ENCODE measurements at places on chromosomes 1 and 21.

- DNase-seq = no peak
These were observed 73.3 kb downstream of the ADARB1 start for GRCh38 chr21:45147473-45148315.

DNA sequence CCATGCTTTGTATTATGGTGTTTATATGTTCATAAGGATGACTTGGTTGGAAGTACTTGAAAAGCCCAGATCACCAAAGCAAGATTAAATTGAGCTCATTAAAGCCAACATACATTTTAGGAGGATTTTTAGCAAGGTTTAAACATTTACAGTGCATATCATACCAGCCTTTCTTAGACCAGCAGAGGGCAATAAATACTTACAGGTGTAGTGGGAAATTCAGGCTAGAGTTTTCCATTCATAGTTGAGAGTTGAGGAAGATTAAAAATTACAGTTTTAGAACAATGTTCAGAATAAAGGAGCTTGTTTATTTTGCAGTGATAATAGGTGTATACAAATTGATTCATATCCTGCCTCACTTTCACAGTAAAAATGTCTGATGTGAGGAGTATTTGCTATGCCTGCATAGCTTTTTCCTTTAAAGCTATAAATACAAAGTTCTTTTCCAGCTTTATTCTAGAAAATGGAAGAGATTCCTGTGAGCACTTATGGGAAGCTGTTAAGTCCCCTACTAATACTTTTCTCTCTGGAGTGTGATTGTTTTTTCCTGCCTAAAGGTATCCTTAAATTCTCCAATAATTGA, 35.3 kb downstream of the DTL start:
- no peak for DNase-seq

DNA sequence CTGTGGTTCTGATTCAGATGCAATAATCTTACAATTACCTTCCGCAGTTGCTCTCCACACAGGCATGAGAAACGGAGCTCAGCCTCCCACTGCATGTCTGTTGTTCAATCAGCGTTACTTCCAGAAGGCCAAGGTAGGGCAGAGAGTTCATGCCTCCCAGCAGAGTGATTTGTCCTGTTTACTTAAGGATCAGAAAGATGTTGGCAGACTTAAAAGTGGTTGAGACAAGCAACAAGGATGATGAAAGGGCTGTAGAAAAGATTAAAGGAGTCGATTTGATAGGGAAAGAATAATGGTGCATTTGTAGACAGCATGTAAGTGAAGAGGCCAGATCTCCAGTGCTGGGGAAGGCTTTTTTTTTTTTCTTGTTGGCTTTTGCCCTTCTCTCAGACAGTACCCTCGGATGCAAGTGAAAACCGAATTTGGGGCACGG, 26.6 kb downstream of the ARMH1 start:
- DNase-seq = no peak

GRCh38 chr1:225449261-225449660, 21.4 kb upstream of the LBR start:
- DNase-seq = no peak

GRCh38 chr1:202187697-202188407, 5.7 kb upstream of the LGR6 start:
- no peak for DNase-seq

GRCh38 chr1:171158551-171158950, 26.5 kb upstream of the FMO2 start:
- no peak for DNase-seq

DNA sequence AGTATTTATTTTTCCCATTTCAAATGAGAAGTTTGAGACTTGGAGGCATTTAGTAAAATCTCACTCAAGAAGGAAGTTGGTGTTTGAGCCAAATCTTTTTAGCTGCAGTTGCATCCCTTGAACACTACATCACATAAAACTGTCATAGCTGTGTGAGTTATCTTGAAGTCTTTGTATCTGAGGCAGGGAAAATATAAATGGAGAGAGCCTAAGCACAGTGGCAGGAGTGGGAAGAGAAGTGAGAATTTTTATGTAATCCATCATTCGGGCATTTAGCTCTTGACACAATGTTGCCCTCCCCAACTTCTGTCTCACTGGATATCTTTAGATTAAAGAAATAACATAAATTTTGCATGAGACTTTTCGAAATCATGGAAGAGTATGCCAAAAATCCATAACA, 235.4 kb upstream of the GREM2 start:
- no peak for DNase-seq

DNA sequence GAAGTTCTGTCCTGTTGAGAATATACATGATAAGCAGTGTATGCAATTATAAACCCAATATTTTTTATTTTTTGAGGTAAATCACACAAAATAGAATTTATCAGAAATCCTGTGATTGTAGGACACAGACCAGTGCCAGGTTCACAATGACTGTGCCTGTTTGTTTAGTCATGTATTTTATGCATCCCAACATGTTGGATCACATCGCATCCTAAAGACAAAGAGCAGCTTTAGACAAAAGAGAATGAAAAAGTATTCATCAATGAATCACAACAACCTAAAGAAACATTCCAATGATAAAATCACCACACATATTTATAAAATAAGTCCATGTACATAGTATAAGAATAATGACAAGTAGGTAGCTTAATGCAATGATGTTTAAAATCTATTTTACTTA, 53.2 kb upstream of the LRRC8D start:
- DNase-seq = no peak

GRCh38 chr1:151539321-151540020, 638 bp upstream of the TUFT1 start:
- DNase-seq = no peak

DNA sequence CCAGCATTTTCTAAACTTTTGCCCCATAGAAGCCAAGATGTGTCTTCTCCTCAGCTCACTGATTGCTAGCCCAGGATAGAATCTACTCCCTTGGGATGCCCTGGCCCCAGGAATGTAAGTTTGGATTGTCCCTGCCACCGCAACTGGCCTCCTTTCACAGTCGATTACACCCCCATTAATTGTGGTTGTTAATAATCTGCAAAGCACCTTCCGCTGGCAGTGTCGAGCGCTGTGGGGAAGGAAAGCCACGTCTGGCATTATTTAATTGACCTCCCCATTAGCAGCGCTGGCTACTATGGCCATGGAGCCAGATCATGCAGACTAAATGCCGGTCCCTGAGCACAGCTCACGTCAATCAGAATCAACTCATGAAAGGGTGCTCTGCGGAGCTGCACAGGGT, 597.3 kb upstream of the PLXNA2 start:
- no peak for DNase-seq

DNA sequence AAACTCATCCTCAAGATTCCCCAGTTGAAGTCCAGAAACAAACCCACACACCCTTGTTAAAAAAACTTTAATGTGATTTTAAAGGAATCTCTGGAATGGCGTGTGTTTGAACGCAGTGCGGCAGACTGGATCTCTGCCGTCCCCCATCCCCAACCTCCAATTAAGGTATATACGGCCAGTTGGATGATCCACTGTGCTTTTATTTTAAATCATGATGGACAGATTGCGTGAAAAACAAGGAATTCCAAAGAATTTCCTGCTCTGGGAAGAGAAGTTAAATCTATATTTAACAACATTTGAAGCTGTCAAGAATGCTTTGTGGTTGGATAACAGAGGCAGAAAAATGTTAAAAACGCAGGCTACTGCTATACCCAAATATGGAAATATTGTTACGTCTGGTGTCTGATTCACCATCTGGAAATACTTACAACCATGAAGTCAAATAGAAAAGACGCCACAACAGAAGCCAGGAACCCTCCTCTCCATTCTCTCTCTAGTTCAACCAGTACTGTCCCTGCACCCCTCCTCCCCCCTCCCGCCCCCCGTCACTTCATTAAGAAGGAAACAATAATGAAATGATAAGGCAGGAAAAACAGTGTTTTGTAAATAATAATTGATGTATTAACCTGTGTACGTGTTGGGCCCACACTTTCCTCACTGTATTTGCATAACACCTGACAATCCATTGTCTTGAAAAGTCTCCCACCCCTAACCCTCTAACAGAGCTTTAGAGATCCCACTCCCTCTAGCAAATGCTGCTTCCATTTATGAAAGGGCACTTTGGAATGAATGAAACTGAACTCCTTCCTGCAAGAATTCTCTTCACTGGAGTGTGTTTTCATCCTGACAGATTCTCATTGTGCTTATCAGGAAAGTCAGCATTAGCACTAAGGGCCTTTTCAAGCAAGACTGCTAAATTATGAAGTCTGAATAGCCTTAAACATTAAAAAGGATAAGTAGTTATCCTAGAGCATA, 2.0 kb upstream of the CCN1 start:
- DNase-seq = no peak

DNA sequence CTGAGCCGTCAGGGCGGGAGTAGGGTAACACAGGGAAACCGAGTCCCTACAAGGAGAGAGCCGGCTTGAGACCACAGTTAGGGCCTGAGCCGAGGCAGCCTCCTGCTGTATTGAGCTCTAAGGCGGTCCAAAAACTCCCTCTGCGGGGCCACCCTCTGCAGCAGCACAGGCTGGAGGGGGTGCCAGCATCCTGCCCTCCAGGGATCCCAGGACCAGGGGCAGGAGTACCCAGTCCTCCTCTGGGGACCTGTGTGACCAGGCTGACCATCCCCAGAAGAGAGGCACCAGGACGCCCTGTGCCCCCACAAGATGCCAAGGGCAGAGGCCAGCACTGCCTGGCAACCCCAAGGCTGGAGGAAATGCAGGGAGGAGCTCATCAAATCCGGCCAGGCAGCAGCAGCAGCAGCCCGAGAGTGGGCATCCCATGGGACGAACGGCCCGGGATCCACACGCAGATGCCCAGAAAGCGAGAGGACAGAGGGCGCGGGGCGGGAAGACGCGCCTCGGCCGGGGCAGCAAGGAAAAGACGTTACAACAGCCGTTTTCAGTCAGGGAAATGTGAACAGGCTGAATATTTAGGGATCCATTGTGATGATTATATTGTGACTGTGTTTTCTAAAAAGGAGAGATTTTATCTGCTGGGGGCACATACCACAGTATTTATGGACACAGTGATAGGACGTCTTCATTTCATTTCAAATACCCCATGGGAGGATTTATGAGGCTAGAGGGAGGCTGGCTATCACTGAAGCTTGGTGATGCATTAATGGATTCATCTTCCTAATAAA, 57.1 kb upstream of the COL18A1 start:
- no peak for DNase-seq

DNA sequence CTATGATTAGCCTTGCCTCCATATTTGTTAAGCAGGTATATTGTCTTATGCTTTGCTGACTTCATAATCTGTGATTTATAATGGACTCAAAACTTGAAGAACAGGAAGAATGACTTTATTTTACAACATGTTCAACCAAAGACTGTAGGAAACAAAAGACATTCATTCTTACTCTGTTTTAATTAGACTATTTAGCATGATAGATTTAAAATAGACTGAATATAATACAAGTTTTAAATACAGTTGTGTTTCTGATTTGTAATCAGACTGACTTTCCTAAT, 63.1 kb downstream of the CDC14A start:
- DNase-seq = no peak

DNA sequence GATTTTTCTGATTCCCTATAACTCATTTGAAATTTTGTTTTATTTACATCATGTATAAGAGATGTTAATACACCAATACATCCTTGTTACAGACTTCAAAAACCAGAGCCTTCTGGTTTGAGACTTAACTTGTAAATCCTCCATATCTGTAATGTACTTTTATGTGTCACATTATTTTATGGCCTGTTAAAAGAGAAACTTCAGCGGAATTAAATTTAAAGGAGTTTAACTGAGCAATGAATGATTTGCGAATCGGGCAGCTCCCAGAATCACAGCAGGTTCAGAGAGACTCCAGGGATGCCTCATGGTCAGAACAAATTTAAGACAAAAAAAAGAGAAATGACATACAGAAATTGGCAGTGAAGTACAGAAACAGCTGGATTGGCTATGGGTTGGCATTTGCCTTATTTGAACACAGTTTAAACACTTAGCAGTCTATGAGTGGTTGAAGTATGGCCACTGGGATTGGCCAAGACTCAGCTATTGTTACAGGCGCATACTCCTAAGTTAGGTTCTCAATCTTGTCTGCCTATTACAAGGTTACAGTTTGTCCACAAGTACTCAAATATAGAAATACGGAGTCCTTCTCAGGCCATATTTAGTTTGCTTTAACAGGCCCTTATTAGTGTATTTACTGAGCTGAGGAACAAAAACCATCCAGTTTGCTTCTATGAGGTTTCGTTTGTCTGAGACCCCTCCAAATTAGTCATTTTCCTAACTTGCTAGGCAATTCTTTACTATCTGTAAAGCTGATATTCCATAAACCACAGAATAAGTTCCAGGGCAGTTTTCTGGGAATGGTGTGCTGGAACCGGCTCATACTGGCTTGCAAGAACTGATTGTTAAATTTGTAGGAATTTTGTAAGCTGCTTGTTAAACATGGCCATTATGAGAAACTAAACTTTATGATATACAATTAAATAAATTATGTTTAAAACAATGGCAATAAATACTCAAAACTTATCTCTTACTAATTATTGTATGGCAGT, 56.2 kb upstream of the WDR26 start:
- no peak for DNase-seq

GRCh38 chr1:111145542-111145941, 5.5 kb downstream of the CEPT1 start:
- DNase-seq = no peak

DNA sequence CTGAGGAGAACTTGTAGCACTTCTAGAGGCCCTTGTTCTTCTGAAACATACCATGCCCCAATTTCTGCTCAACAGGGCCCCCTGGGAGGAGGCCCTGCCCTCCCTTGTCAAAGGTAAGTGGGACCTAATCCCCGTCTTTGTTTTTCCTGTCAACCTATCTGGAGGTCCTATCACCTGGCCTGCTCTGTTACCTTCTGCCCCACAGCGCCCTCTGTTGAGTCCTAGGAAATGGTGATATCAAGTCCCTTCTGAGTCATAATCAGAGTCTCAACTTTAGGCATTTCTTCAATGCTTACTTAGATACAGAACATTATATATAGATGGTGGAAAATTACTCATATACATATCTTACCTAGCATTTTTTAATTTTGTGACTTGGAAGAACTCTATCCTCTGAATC, 28.2 kb upstream of the FCRL4 start:
- no peak for DNase-seq

GRCh38 chr1:180169640-180170195, 15.0 kb downstream of the QSOX1 start:
- DNase-seq = no peak

DNA sequence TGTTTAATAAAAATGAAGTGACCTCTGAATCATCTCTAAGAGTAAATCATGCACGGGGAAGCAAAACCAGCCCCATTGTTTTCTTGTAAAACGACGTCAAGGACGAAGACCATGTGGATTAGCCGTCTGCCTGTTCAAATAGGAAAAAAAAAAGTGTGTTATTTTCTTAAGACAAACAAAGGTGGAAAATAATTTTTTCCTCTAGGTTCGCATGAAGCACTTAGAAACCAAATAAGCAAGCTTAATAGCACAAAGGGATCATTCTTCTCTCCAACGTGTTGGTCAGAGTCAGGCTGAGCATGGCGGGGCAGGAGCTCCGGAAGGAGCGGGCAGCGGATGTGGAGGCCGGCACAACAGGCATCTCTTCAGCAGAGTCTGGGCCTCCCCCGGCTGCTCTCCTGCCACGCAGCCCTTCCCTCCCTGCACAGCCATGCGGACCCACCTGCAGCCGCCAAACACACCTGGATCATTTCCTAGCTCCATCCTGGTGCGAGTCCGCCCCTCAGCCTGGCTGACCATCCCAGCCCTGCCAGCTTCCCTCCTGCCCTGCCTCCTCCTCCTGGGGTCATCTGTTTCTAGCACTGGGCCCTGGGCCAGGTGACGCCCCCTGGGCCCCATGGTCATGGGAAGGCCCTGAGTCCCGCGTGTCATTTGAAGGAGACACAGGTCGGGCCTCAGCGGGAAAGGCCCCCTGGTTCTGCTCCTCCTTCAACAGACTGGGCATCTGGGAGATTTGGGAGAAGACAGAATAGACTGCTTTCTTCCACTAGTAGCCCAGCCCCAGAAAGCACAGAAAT, 40.2 kb downstream of the MX1 start:
- no peak for DNase-seq

GRCh38 chr1:9235096-9235459, 504 bp downstream of the H6PD start:
- DNase-seq = no peak
